Posterior cingulate gyrus (tissue), 11 donors: ENCODE measurements at places on chromosomes 7 and 10.

DNA sequence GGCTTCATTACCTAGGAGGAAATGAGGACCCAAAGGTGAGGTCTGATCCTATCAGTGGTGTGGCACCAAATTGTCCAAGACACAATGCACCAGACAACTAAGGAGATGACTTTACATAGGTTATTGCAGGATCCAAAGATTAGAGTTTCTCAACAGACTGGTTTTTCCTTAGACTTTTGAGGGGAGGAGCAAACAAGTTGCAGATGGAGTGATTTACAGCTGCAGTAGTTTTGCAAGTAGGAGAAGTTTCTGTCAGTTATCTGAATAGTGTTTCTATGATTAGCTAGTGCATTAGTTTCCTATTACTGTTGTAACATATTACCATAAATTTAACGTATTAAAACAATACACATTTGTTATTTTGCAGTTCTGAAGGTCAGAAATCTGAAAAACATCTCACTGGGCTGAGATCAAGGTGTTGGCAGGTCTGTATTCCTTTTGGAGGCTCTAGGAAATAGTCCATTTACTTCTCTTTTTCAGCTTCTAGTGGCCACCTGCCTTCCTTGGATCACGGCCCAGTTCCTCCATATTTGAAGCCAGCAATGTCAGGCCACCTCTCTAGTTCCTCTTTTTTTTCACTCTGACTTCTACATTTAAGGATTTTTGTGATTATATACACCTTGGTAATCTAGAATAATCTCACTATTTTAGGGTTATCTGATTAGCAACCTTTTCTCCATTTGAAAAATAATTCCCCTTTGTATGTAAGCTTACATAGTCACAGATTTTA, 994.9 kb downstream of the REEP3 start:
- no peak for DNase-seq

DNA sequence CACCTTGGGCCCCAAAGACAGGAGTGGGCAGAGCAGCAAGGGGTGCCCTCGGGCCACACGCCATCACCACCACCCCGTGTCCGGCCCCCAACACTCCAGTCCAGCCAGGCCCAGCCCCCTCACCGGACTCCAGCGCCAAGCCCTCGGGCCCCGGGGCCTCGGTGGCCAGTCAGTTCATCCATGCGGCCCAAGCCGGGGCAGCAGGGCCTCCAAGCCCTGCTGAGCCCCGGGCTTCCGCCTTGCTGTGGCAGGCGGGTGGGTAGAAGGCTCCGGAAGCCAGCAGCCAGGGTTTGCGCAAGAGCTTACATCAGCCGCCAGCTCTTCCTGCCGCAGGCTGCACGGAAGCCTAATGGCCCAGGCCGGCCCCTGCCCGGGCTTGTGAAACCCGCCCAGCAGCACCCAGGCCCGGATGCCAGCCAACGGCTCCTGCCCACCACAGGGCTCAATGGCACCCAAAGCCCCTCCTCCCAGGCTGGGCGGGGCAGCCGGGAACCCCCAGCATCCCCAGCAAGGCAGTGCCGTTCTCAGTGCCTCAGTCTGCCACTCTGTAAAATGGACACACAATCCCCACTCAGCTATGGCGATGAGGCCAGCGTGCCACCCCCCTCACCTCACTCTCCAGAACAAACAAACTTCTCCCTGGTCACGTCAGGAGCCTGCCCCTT, 26.5 kb downstream of the TNRC18 start:
- DNase-seq, result peak; percentile 58

DNA sequence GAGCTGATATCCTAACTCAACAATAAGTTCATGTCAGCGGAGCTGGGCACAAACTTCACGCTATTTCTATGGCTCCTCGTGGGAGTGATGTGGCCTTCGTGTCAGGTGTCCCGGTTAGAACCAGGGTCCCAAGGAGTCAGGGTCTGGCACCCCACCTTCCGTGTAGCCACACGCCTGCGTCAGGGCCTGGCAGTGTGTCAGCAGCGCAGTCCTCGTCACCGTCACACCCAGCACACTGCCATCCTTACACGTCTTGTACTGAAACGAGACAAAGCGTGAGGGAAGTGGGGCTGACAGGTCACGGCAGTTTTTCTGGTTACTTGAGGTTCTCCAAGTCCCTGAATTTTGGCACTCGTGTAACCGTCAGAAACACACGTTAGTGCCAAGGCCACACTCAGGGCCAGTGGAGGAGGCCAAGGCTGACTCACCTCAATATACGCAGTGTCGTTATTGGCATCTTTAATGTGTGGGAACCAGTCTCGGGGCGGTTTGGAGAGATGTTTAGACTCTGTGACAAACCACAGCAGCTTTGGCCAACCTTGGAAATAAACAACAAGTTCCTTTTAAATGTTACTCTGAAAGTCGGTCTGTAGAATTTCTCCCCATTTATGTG, 254.7 kb downstream of the ZMYND11 start:
- DNase-seq, result no peak

DNA sequence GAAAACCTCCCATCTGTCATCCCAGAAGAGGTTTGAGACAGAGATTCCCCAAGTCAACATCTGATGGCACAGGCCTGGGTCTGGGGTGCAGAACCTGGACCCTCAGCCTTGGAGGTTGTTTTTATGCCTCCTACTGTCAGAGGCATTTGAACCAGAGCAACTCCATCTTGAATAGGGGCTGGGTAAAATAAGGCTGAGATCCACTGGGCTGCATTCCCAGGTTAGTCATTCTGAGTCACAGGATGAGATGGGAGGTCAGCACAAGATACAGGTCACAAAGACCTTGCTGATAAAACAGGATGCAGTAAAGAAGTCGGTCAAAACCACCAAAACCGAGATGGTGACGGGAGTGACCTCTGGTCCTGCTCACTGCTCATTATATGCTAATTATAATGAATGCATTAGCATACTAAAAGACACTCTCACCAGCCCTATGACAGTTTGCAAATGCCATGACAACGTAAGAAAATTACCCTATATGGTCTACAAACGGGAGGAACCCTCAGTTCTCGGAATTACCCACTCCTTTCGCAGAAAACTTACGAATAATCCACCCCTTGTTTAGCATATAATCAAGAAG, 92.0 kb downstream of the ITGA8 start:
- no peak for DNase-seq

GRCh38 chr10:61332581-61332980, 120.6 kb downstream of the TMEM26 start:
- no peak for DNase-seq

GRCh38 chr10:72006026-72006425, 41.8 kb downstream of the CHST3 start:
- peak; percentile 28 for DNase-seq

DNA sequence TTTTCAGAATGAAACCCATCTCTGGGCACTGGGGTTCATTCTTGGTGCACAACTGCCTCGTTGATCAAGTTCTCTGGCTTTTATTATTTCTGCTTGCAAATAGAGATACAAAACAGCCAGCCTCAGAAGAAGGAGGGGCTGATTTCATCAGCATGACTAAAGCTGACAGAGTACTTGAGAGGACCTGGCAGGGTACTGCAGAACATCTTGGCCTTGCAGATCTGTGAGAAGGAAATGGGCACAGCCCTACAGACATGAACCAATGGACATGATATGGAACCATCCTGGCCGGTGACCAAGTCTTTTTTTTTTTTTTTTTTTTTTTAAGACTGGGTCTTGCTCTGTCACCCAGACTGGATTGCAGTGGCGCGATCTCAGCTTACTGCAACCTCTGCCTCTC, 240.6 kb downstream of the VTI1A start:
- no peak for DNase-seq

GRCh38 chr10:76337641-76338040, 906.2 kb downstream of the LRMDA start:
- no peak for DNase-seq

- no peak for DNase-seq
These were observed 41.7 kb downstream of the FAS start for GRCh38 chr10:89032141-89032891.

DNA sequence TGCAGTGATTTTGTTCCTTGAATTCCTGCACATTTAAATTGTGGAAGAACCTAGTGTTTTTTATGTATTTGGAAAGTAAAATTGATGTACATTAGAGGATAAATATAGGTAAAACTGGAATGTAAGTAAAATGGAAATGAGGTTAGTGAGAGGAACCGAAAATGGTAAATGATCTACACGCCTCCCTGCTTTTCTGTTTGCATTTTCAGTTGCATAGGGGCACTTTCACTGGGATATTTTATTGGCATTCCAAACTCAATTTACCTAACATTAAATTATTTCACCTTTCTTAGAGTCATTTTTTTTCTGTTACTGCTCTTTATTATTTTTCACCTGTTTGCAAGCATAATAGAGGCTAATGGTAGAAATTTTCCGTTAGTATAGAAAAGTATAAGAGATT, 8.0 kb downstream of the CDK13 start:
- no peak for DNase-seq

DNA sequence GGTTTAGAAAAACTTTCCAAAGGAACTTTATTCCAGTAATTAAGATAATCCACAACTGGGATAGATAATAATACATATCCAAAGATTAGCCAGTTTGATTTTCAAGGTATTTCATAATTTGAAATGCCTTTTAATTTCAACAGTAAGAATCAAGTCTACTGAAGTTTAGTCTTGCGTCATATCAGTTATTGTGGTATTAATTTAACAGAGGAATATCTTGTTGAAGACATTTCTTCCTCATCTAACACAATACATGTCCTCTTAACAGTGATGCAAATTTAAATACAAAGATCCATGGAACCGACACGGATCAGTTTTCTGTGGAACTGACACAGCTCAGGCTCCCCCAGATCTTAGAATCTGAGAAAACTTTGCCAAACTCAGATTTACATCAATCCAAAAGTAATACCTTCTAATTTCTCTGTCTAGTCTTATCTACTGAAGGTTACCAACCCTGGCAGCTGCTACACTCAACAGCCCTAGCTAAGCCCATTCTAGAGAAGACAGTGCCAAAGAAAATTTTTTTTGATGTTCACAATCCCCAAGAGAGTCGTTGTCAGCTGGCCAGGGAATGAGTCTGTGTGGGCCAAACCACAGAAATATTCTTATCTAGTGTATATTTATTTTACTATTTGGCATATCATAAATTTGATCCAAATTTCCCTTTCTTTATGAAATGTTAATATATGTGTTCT, 365.2 kb upstream of the MEOX2 start:
- no peak for DNase-seq

GRCh38 chr7:102849079-102849478, 63.7 kb upstream of the LRRC17 start:
- DNase-seq, result no peak

GRCh38 chr7:149074116-149074885, 16.2 kb downstream of the ZNF786 start:
- no peak for DNase-seq

- DNase-seq, result no peak
These were observed 2.0 kb downstream of the CYP3A7 start for GRCh38 chr7:99733003-99733402.

- DNase-seq, result peak; percentile 4
These were observed 10.3 kb downstream of the FLNC start for GRCh38 chr7:128840326-128841170.

- DNase-seq, result no peak
These were observed 16.1 kb downstream of the CALML3 start for GRCh38 chr10:5540891-5541290.

GRCh38 chr10:45106236-45106856, 105.6 kb downstream of the ZNF22 start:
- DNase-seq, result no peak

- DNase-seq, result no peak
These were observed 3.7 kb upstream of the HNRNPH3 start for GRCh38 chr10:68327889-68328786.

GRCh38 chr10:124689911-124690498, 54.2 kb downstream of the FAM53B start:
- DNase-seq, result no peak

DNA sequence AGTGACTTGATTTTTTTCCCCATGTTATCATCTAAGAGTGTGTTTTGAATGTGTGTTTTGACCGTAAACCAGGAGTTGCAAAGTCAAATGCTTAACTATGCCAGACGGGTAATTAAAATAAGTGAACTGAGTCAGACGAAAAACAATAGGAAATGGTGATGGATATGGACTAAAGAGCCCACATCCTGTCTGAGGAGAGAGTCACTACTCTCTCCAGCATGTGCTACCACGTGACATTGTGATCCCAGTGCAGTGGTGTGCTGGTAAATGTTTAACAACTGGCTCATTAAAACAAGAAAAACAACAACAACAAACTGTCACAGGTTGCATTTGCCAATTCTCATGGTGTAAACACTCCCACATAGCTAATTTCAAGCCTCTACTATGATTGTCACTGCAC, 164.3 kb downstream of the SUGCT start:
- DNase-seq, result no peak

- DNase-seq, result peak; percentile 61
These were observed 57.6 kb downstream of the MMRN2 start for GRCh38 chr10:86899670-86900276.

DNA sequence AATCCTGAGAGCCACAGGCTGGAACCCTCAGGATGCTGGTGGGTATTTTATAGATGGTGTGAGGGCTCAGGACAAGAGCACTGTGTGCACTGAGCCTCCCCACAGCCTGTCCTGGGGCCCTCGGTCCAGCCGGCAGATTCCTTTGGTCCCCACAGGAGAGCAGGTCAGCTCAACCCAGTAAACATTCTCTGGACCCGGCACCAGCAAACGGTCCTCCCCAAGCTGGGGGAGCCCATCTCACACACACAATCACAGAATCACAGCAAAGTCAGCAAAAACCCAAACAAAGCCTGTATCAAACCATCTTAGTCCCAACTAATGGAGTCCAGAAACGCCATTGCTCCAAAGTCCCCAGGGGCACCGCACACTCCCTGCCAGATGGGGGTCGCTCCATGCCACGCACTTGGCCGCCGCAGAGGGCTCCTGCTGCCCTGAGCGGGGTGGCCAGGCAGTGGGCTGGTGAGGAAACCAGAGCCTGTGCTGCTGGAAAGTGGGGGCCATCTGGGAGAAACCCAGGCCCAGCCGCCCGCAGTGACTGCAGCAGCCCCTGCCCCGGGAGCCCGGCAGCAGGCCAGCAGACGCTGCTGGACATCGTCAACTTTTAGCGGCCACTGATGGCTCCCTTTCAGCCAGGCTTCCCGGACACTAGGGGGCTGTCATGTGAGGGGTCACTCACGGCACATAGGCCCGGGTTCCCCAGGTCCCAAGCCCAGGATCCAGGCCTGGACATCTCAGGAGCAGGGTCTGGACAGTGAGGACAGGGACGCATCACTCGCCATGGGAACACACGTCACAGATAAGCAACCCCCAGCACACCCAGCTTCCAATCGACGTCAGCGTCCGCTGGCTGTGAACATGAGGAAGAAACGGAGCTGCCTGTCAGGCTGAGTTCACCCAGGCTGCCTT, 52.6 kb downstream of the DPYSL4 start:
- DNase-seq, result no peak

- no peak for DNase-seq
These were observed 173.8 kb downstream of the TMEM26 start for GRCh38 chr10:61279400-61279799.

GRCh38 chr7:51142741-51143385, 173.7 kb downstream of the COBL start:
- no peak for DNase-seq
